Karpas-422 (cell line): ENCODE measurements at places on chromosomes 12 and 14. TPM values are rescaled to one million over a fixed set of nuclear protein-coding genes. Genes with fewer than 3 reads are reported as not detected.

The PCED1B gene
- total RNA-seq, result 22.8 and 39.8 TPM in 2 replicates

- DNase-seq, result peak; percentile 59
Observed at GRCh38 chr12:21773263-21773741, 1.2 kb downstream of the KCNJ8 start.

The RNASE3 gene
- not detected in 2 replicates for total RNA-seq

The NAA30 gene
- total RNA-seq, result 13.6 and 34.6 TPM in 2 replicates

The BAZ2A gene
- total RNA-seq, result 43.1 and 48.7 TPM in 2 replicates

- no peak for DNase-seq
Observed at GRCh38 chr12:26868447-26869103, 35.6 kb upstream of the ITPR2 start.

The PHLDA1 gene
- 10.5 and 11.3 TPM in 2 replicates for total RNA-seq

DNA sequence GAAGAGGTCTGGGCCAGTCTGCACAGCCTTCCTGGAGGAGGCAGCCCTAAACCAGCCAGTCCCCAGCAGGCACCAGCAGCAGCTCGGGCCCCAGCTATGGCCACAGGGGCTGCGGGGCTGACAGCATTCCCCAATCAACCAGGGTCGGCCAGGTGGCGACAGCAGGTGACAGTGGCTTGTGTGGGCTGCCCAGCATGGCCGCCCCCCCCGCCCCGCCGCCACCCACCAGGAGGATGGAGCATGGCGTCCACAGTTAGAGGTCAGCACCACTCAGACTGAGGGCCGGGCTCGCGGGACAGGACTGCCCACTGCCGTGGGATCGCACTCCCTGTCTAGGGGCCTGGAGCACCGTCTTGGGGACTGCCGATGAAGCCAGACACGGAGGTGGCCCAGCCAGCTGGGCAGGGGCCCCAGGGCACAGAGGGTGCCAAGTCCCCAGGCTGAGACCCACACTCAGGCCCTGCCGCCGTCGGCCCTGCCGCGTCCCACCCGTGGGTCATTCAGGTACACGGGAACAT, 15.0 kb downstream of the AKT1 start:
- DNase-seq, result no peak

The SLC17A8 gene
- 0.15 TPM in 1 of 2 replicates, not detected in the other for total RNA-seq

GRCh38 chr14:89280600-89280999, 136.4 kb downstream of the FOXN3 start:
- no peak for DNase-seq

The PIWIL1 gene
- total RNA-seq, result not detected in 2 replicates

DNA sequence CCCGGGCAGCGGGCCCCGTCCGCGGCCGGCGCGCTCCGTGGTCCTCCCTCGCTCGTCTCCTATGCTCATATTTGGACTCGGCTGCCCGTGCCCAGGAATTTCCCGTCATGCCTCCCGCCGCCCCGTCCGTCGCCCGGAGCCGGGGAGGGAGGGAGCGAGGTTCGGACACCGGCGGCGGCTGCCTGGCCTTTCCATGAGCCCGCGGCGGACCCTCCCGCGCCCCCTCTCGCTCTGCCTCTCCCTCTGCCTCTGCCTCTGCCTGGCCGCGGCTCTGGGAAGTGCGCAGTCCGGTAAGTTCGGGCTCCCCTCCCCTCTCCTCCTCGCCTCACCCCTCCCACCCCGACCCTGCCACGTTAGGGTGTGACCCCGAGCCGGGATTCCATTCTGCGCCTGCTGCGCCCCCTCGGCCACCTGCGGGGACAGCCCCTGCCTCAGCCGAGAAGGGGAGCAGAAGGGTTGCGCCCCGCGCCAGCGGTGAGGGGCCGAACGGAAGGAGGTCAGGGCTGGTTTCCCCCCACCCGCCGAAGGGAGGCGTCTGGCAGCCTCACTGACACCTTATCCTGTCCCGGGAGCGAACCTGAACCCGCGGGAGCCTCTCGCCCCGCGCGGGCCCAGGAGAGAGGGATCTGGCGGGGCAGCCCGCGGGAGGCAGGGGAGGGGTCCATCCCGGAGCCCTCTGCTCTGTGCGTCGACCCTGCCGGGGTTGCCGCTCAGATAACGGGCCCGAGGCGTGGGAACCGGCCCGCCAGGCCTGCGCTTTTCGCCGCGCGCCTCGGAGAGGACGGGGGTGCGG, at the start of gene MSRB3:
TSS of gene MSRB3 (plus strand) at position 108 of the 793 bp plus-strand sequence. CDS start 29,897 bp downstream, outside the sequence.
- DNase-seq, result no peak

The C1QL4 gene
- not detected in 2 replicates for total RNA-seq

DNA sequence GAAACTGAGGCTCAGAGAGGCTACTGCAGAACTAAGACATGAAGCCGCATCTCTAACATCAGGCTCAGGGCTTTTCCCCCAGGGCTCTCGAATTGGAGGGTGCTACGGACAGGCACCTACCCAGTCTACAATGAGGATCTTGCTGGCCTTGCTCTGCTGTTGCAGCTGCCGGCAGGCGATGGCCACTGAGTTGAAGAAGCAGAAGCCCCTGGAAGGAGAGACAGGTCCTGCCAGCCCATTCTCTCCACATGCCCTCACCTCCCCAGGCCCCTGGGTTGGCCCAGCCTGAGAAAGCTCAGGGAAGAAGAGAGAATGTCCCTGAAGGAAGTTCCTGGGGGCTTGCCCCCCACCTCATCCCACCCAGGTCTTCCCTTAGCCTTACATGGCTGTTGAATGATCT, 16.1 kb downstream of the SLC48A1 start:
- no peak for DNase-seq

DNA sequence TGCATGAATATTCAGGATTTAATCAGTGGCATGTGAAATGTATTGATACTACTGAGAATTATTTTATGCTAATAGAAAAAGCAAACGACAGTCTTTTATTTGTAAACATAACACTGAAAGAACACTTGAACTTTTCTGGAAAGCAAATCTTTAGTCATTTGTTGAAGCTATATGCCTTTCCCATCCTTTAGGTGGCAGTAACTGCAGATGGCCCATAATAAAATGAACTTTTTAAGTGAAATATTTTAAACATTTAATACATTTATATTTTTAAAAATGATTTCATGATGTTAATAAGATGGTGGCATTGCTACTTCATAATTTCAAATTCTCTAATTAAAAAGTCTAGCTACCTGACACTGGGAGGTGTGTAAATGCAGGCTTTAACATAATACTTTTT, 13.9 kb upstream of the KRR1 start:
- no peak for DNase-seq

- DNase-seq, result no peak
Observed at GRCh38 chr14:54686871-54687749, 120.2 kb downstream of the SAMD4A start.

The BCL11B gene
- total RNA-seq, result not detected in 2 replicates

The CYP46A1 gene
- total RNA-seq, result 0.52 and 1.3 TPM in 2 replicates

DNA sequence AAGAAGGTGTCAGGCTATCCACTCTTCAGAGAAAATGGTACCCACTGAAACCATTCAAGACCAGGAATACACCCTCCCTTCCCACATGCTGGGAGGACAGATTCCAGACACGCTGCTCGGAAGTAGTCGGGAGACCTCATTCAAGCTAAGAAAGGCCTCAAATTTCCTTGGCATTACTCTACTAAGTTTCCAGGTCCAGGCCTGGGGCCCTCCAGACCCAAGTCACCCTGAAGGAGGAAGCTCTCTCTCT, 27.1 kb upstream of the RPLP0 start:
- no peak for DNase-seq

The DHRS7 gene
- 155 and 162 TPM in 2 replicates for total RNA-seq

The LMNTD1 gene
- total RNA-seq, result not detected in 2 replicates

The MYRFL gene
- 2.6 and 3.2 TPM in 2 replicates for total RNA-seq

DNA sequence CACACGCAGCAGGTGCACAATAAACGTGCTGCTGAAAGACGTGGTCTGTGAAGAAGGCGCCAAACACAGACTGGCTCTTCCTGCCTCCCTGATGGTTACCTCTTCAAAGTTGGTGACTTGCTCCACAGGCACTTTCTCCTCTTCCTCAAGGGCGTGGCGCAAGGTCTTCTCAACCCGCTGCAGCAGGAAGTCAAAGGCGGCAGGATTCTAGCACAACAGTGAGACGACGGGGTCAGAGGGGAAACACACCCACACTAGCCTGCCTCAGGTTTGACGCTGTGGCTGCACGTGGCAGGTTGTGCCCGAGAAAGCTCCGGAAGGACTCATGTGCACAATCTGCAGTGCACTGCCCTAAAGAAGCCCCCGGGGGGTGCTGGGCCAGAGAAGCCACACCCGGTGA, 15.0 kb downstream of the POLE start:
- no peak for DNase-seq

- DNase-seq, result no peak
Observed at GRCh38 chr12:110731479-110731878, 11.2 kb downstream of the PPP1CC start.

- DNase-seq, result no peak
Observed at GRCh38 chr14:101589486-101590015, 28.3 kb downstream of the DIO3 start.

The ESPL1 gene
- total RNA-seq, result 9.4 and 22.8 TPM in 2 replicates

The MBD6 gene
- total RNA-seq, result 23.5 and 32.4 TPM in 2 replicates

GRCh38 chr12:92213166-92213565, 67.5 kb upstream of the BTG1 start:
- DNase-seq, result no peak

The ZC2HC1C gene
- 1.1 and 2.9 TPM in 2 replicates for total RNA-seq

GRCh38 chr12:121124402-121125109, 8.1 kb upstream of the P2RX7 start:
- no peak for DNase-seq

- DNase-seq, result no peak
Observed at GRCh38 chr14:54252072-54252730, 144.6 kb upstream of the CDKN3 start.

DNA sequence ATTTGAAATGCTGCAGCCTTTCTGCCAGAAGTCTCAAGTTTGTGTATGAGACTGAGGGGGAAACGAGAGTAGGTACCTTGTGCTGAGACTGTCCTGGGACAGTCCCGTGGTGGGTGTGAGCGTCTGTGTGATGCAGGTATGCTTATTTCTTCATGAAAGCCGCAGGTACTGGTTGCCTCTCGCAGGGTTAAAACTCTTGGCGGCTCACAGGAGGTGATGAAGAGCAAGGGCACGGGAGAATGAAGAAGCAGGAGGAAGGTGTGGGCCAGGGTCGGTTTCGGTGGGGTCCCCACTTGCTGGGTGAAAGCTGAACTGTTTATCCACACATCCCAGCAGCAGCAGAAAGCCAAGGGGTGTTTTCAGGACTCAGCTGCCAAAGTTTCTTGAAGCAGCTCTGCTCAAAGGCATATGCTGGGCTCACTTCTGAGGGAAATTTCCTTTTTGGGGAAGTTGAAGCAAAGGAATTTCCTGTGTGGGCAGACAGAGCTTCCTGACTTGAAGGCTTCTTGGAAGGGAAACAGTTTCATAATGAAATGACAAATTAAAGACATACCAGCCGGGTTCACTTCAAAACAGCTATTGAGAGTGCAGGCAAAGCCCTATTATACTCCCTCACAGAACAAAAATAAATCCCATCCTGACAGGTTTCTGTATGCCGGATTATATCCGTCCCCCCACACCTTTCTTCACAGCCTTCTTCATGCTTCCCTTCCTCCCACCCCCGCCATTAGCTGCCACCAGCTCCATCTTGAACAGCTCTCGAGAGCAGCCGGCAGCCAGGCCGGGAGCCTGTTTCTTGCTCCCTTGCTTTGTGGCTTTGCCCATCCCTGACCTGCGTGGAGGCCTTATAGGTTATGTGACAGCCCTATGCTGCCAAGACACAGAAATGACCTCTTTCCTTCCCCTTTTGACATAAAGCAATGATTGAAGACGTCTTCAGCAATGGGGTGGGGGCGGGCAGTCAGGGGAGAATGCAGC, 116.6 kb downstream of the ETV6 start:
- no peak for DNase-seq

- DNase-seq, result no peak
Observed at GRCh38 chr14:86003998-86004397, 474.1 kb downstream of the FLRT2 start.

The DPF3 gene
- total RNA-seq, result 3.1 and 6.7 TPM in 2 replicates

DNA sequence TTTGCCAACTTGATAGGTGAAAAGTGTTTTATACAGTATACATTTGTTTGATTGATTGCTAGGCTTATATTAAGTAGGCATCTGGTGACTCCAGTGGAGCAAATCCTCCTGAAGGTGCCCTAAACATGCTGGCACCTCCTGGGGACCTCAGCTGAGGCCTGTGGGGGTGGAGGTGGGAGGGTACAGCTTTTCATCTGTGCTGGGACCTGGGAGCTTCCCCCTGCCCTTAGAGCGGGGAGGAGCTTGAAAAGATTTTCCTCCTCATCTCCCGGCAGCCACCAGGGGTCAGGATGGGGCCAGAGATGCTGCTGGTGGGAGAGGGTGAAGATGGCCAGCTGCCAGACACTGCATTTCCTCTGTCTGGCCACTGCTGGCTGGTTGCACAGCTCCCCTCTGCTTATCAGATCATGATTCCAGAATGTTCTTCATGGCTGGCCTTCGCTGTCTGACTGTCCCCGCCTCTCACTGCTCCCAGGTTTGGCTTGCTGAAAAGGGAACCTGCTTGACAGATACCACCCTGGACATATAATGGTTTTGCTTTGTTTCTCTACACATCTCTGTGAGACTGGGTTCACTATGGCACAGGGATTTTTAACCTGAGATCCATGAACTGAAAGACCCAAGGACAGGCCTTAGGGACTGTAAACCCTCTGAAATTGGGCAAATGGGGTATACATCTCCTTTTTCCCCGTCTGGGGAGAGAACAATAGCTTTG, 10.5 kb upstream of the JPH4 start:
- peak; percentile 94 for DNase-seq

DNA sequence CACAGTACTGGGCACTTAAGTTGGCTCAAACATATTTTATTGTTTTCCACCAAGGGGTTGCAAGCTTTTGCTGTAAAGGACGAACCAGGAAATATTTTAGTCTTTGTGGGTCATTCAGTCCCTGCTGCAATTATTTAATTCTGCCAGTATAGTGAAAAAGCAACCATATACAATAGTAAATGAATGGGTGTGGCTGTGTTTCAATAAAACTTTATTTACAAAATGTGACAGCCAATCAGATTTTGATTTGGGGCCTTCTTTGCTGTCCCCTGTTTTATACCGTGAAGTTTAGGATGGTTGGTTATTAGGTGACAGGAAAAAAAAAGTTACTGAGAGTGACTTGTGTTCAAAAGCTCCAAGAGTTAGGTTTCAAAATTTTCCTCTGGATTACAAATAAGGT, 956.4 kb downstream of the AACS start:
- DNase-seq, result no peak

GRCh38 chr12:104966677-104967076, 8.6 kb upstream of the SLC41A2 start:
- no peak for DNase-seq

- DNase-seq, result no peak
Observed at GRCh38 chr12:120821878-120822277, 82.3 kb downstream of the SPPL3 start.

DNA sequence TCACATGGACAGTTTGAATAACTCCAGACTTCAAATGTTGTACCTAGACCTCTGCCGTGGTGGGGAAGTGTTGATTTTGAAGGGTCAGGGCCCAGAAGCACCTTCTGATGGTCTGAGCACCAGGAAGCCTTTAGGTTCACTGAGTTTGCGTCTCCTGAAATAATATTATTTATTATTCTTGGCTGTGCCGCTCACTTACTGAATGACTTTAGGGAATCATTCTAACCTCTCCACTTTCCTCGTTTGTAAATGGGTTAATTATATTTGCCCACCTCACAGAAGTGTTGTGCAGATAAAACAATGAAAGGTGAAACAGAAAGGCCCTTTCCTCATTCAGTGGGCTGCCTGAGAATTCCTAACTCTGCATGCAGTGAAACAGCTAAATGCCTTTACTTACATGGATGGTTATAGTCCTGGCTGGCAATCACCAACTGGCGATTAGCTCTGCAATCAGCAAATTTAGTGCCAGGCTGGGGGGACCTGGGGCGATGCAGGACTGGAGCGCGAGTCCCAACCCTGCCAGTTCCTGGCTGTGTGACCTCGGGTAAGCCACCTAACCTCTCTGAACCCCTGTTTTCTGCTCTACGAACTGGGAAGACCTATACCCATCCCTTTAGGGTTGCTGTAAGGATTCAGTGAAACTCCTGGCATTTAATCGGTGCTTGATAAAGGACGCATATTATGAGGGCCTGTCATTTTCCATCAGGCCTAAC, 57.5 kb downstream of the MAP1LC3B2 start:
- no peak for DNase-seq

The C3AR1 gene
- total RNA-seq, result 2.2 and 3.2 TPM in 2 replicates
